AG10803 (cell line): ENCODE measurements at places on chromosomes 1 and 21.

- DNase-seq, result peak; percentile 29
Observed at GRCh38 chr1:234934611-234935033, 194.0 kb downstream of the TOMM20 start.

DNA sequence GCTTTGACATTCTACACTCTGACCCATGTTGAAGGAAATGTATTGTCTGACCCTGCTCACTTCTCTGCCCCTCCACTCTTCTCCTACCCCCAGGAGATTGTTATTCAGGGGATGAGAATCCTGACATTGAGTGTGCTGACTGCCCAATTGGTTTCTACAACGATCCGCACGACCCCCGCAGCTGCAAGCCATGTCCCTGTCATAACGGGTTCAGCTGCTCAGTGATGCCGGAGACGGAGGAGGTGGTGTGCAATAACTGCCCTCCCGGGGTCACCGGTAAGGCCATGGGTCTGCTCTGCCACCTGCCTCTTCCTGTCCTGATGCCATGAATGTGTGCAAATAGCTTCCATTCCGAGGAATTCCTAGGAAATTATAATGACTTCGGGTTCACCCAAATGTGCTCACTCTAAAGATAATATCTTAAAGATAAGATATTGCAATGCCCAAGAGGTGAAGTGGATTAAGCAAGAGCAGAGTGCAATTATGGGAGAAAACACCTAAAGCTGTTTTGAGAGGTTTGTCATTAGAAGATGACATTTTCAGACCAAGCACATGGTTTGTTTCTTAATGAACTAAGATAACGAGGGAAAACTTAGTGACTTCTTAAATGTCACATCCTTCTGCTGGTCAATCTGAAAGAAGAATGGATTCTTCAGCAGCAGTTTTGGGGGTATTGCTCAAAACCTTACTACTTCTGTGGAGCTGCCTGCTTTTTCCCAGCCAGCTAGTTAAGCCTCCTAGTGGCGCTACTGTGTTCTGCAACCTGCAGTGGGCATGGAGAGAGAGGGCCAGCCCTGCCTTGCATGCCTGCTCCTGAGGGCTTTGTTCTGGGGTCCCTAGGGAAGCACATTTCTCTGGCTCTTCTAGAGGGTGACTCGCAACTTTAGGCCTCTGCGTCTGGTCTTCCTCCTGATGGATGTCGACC, 41.6 kb downstream of the LAMC2 start:
- peak; percentile 52 for DNase-seq

GRCh38 chr1:160864173-160864572, 1.5 kb upstream of the CD244 start:
- no peak for DNase-seq

- no peak for DNase-seq
Observed at GRCh38 chr21:46393941-46394594, 64.6 kb upstream of the DIP2A start.

GRCh38 chr1:216632980-216633379, 90.2 kb downstream of the ESRRG start:
- no peak for DNase-seq

GRCh38 chr1:16461681-16462080, 21.2 kb downstream of the NECAP2 start:
- no peak for DNase-seq

GRCh38 chr1:21559788-21560567, 50.8 kb downstream of the ALPL start:
- DNase-seq, result no peak

DNA sequence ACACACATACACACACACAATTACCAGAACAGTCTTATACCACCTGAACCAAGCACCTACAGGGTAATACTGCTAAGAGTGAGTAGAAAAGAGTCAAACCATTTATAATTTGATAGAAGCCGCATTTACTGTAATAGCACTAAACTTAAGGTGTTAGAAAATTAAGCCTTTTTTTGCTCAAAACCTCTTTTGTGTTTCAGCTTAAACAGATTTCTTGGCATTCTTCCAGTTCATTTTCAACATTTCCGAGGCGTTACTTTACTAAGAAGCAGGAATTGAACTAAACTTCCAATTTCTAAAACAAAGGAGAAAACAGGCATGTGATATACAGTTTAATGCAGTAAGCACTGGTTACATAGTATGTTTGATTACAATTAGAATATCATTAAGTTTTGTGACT, 387.2 kb downstream of the NCAM2 start:
- DNase-seq, result no peak

DNA sequence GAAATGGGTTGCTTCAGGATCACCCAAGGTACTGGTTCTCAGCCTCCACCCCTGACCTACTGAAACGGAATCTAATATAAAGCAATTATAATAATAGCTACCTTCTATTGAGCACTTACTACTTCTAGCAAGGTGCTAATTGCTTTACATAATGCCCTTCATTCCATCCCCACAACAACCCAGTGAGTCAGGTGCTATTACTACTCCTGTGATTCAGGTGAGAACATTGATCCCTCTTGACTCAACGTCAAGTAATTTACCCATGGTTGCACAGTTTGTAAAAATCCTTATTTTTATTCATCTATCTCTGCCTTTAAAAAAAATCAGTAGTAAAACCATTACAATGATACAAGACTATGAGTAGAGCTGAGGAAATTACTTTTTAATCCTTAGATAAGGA, 85.2 kb downstream of the UCHL5 start:
- DNase-seq, result no peak

GRCh38 chr21:41863439-41863740, 15.8 kb downstream of the PRDM15 start:
- DNase-seq, result no peak

GRCh38 chr1:184836934-184837895, 82.6 kb upstream of the EDEM3 start:
- no peak for DNase-seq

- DNase-seq, result no peak
Observed at GRCh38 chr1:214801191-214801590, 198.2 kb downstream of the CENPF start.

GRCh38 chr1:28447679-28448078, 58.2 kb upstream of the RCC1 start:
- DNase-seq, result no peak

- DNase-seq, result no peak
Observed at GRCh38 chr21:15986277-15986676, 256.5 kb downstream of the USP25 start.

DNA sequence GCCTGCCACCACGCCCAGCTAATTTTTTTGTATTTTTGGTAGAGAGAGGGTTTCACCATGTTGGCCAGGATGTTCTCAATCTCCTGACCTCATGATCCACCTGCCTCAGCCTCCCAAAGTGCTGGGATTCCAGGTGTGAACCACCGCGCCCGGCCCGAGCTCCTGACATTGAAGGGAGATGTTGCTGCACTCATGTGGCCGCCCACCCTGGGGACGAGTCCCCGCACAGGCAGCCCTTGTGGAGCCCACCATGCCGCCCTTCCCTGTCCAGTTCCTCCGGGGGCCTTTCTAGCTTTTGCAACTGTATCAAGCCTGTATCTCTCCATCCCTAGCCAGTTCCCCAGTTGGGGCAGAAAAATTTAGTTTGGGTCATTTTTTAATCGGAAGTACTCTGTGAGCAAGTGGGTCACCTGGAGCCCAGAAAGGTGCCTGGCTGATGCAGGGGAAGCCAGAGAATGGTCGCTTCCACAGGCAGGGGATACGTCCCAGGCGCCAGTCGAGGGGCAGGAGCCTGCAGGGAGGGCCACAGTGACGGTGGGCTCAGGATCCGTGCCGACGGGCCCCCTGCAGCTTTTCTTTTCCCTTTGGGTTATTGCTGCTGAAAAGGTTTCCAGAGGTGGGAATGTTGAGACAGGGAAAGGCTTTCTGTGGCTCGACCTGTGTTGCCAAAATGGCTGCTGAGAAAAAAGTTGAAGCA, 20.4 kb downstream of the PCNT start:
- DNase-seq, result no peak

DNA sequence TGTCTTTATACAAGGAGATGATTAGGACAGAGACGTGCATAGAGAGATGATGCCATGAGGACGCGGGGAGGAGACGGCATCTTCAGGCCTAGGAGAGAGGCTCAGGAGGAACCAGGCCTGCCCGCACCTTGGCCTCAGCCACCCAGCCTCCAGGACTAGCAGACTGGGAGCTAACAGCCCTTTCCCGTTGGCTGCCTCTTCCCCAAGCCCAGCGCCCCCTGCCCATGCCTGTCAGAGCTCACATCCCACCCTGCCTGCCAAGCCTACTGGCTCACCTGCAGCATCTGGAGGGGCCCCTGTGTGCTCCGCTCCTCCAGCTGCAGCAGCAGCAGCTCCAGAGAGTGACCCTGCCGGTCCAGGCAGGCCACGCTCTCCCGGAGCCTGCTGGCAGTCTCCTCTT, 4.0 kb upstream of the TRIM11 start:
- DNase-seq, result no peak

GRCh38 chr21:42809577-42810475, 69.5 kb downstream of the WDR4 start:
- no peak for DNase-seq

DNA sequence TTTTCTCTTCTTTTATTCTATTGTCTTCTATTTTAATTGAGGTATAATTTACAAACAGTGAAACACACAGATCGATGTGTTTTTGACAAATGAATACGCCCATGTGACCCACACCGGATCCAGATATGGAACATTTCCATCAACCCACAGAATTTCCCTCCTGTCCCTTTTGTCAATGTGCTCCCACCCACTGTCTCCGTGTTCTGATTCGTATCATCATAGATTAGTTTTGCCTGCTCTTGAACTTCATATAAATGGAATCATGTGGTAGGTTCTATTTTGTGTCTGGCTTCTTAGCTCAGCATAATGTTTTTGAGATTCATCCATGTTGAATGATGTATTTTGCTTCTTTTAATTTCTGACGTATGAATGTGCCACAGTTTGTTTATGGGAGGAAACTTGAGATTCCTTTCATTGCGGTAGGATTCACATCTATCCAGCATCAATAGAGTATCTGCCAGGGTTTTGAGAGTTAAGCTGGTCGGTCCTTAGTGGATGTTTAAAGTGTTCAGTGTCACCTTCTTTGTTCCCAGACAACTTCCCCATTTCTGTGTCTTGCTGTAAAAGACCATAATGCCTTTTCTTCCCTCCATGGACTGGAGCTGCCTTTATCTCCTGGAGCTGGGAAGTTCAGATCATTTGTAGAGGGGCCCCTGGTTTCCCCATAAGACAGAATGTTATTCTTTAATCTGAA, 14.7 kb downstream of the NAV1 start:
- DNase-seq, result peak; percentile 29

DNA sequence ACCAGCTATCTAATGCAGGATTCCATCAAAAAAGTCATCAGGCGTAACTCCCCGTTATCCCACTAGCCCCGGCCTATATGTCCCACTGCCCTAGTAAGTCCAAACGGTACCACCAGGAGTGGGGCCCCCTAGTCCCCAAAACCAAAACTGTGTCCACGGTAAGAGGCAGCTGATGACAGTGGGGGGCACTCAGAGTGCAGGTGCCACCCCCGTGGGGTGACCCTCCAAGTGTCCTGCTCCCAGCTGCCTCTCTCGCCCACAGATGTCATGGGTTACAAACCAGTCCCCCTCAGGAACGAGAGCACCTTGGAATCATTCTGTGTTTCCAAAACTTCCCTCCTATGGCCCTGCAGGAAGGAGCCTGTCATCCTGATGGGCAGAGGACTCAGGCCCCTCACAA, 10.9 kb upstream of the AURKAIP1 start:
- DNase-seq, result no peak

DNA sequence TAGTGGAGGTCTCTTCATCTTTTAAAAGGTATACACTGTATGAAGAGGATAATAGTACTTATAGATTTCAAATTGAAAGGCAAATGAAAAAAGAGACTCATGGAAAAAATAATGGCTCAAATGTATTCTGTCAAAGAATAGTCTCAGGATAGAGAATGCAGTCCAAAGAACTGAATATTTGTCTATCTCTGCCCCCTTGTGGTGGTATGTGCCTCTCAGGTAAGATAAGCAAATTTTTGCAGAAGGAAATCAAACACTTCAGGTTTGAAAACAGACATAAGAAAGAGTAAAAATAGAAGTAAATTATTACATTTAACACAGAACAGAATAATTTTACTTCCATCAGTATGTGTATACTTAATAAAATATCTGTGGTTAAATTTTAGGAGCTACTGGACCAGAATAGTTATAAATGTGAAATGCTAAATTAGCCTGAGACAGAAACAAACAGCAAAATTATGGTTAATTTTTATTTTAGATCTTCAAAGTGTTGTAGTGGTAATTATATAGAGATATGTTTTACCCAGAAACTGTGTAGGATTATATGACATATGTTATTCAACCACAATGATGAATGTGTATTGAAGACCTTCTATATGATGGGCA, 164.4 kb upstream of the PALMD start:
- DNase-seq, result peak; percentile 61

GRCh38 chr1:178160736-178161475, 67.0 kb downstream of the RASAL2 start:
- no peak for DNase-seq

DNA sequence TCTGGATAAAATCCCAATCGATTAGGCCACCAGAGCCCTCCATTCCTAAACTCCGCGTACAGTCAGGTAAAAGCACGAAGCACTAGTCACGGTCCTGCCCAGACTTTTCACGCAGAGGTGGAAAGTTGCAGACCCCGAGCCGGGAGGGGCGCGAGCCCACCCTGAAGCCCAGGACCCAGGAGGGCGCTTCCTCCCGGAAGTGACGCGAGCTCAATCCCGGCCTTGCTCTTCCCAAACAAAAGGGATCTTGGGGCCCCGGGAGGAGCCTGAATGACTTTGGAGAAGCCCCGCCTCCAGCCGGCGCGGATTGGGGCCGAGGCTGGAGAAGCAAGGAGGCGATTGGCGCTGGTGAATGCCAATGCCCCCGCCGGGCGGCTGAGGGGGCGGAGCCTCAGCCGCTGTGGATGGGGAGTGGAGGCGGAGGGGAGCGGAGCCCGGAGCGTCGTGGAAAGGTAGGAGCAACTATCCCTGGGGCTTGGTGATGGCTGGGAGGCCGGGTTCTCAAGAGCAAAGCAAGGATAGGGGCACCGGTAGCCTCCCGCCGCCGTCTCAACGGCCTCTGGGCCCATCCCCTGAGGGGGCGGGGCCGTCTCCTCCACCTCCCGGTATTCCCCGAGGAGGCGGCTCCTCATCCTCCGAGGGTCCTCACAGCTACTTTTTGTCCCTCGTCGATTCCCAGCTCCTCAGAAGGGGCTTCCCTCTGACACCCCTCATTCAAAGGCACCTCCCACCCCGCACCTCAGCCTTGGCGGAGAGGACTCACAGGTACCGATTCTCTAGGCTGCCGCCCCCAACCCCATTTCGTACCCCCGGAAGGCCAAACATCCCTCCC, at the start of gene CTTNBP2NL:
Gene CTTNBP2NL, plus strand, starts transcription at position 394 of the 832 bp plus-strand sequence. CDS start 19,952 bp downstream, outside the sequence.
- DNase-seq, result peak; percentile 94
